Activated gamma-delta T cell treated with anti-CD3 and anti-CD28 coated beads, Interleukin-2, amount 50 U/mL, for 16 hours (primary cell): ENCODE measurements at places on chromosomes 2 and 18.

DNA sequence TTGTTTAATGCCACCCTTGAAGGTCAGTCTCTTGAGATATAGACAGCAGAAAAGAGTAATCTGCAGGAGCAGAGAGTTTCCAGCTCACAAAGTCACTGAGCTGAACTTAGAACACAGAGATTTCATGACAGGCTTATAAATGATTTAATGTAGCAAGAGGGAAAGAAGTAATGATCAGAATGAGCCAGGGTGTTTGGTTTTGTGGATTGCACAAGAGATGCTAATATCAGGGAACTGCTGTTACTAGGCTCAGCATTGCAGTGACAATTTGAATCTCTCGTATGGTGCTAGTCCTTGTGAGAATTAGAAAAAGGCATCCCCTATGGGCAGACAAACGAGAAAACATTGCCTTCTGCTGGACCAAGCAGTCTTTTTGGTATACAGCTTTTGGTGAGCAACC lies 61.7 kb upstream of the ITGB6 start:
- DNase-seq: no peak

DNA sequence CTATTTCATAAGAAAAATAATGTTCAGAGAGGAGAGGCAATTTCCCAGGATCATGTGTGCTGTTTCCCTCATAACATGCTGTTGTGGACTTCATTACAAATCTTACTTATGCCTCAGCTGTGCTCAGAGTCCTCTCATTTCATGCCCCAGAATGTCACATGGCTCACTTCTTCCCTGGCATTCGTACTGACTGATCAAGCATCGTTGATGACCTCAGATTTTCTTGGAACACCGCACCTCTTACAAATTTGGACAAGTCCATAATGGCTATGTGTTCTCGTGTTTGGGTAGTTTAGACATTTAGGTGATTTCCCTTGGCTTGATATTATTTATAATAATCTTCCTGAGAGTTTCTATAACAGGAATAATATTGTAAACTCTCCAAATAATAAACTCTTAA lies 32.9 kb downstream of the SERPINB7 start:
- DNase-seq: no peak

- no peak for DNase-seq
Measured at GRCh38 chr2:172740856-172741255, 5.2 kb downstream of the RAPGEF4 start.

- DNase-seq: no peak
Measured at GRCh38 chr2:128622371-128622770, 303.7 kb upstream of the HS6ST1 start.

GRCh38 chr2:75896779-75897366 lies 186.2 kb upstream of the GCFC2 start:
- DNase-seq: no peak

DNA sequence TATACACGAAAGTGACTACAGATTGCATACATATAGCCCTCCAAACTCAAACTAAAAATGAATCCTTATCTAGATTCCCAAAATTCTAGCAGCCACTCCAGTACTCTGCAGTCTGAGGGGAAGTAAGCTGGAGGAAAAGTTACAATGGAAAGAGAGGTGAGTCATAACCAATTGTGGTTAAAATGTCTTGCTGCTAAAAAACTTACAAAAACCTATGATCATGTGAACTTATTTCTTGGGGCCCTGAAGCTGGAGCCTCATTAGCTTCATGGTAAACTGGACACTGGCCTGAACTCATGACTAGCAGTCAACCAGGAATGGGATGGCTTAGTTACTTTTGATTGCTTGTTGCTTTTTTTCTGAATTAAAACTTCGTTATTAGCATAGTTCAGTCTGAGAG lies 175.9 kb downstream of the SLC4A3 start:
- DNase-seq: no peak

- no peak for DNase-seq
Measured at GRCh38 chr2:123723706-123724105, 301.4 kb upstream of the CNTNAP5 start.

DNA sequence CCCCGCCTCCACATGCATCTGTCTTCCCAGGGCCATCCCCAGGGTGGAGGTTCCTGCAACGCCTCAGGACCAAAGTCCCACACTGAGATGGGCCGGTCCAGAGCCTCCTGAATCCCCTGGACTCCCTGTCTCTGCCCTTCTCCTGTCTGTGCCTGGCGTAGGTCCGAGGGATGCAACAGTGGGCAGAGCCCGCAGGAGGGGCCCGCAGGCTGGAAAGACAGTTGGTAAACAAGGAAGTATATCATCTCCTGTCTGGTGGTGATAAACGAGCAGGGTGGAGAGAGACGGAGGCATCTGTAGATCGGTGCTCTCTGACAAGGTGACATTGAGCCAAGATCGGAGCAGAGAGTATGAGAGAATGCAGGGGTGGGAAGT lies 72.6 kb upstream of the RAB6C start:
- DNase-seq: no peak

DNA sequence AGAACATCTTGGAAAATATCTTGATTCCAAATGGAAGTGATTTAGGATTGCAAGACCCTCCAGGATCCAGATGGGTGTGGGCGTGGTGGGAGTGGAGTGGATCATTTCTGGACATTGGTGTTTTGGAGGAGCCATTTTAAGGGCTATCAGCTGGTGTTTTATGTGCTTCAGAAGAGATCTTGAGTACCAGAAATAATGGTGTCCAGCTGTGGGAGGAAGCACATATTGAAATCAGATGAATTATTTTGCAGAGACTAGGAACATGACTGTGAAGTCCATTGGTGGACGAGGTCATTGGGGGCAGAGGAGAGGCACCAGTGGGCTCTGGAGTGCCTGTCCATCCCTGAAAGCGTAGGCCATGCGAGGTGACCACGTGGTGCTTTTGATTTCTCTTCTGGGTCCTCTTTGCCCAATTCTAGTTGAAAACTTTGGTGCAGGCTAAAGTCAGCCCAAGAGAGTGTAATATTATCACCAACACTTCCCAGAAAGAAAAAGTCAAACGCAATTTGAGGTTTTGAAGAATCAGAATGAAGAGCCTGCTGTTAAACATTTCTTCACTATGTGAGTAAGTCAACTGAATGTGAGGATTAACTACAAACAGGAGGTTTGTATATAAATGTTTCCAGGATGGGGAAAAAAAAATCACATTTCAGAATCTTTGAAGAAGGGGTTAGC lies 31.6 kb downstream of the RNF144A start:
- no peak for DNase-seq

- DNase-seq: no peak
Measured at GRCh38 chr18:38038242-38038641, 472.6 kb upstream of the CELF4 start.

DNA sequence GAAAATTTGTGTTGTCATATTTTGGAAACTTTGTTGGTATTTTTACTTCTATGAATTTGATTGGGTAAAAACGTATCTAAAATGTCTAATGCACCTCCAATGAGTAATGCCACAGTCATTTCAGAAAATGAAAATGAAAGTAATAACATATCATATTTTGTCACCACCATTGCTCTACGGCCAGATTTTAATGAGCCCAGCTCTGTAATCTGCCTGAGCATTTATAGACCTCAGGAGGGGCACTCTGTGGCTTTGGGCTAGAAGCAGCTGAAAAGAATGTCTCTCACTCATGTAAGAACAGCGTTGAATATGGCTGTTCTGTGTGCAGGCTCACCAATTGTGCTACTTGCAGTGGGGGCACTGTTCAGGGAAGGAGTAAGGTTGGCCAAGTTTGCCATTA lies 32.7 kb upstream of the ABCA12 start:
- no peak for DNase-seq

- DNase-seq: no peak
Measured at GRCh38 chr2:65349863-65350262, 82.5 kb downstream of the SPRED2 start.

- DNase-seq: no peak
Measured at GRCh38 chr18:35000457-35000856, 40.8 kb upstream of the MAPRE2 start.

DNA sequence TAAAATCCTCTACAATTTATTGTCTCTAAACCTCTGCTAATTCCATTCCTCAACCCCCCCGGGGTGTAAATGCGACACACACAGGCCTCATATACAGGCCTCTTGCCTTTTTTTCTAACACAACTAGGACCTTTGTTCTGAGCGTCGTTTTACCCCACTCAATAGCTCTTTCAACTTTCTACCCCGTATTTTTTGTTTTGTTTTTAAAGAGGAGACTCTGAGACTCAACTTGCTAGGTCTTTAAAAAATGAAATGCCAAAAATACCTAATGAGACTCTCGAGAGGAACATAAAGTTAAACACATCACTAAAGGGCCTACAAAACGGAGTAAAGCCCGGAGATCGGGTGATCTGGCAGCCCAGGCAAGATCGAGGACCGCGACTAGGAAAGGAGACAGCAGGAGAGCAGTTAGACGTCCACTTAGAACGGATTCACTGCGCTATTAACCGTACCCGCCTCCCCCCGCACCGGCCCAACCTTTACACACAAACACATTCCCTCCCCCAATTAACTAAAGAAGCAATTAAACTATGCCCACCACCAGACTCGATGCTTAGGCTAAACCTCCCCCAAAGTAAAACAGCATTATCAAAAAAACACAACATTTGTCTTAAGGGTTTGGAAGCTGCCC lies 1.7 kb downstream of the TRIP12 start:
- no peak for DNase-seq

- no peak for DNase-seq
Measured at GRCh38 chr2:188977317-188977716, 3.1 kb downstream of the COL3A1 start.

DNA sequence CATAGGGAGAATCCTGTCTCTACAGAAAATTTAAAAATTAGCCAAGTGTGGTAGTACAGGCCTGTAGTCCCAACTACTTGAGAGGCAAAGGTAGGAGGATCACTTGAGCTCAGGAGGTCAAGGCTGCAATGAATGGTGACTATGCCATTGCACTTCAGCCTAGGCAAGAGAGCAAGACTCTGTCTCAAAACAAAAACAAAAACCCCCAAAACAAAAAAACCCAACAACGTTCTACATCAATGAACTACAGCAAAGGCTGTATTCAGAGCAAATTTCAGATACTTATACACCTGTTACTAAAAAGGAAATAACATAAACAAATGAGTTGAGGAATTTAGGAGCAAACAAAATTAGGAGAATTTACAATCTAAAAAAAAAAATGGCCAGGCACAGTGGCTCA lies 22.6 kb downstream of the YES1 start:
- DNase-seq: no peak

DNA sequence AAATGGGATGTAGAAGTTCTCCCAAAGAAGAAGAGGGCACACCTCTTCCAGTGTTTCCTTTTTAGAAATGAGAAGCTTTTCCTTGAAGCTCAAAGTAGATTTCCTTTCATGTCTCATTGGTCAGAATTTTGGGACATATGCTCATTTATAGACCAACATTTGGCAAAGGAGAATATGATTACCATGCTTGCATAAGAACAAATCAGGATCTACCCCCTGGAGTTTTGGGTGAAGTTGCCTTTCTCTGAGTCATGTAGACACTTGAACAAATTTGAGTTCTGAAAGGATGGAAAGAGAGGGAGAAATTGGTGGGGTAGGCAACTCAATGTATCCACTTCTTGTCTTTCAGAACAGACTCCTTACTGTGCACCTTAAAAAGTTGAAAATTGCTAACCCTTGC lies 409.0 kb downstream of the SLC4A3 start:
- no peak for DNase-seq

- DNase-seq: no peak
Measured at GRCh38 chr2:28487258-28487657, 8.6 kb upstream of the PLB1 start.

- DNase-seq: no peak
Measured at GRCh38 chr2:95346231-95346737, 49.1 kb downstream of the KCNIP3 start.

- no peak for DNase-seq
Measured at GRCh38 chr2:225690153-225690552, 290.6 kb downstream of the NYAP2 start.

- no peak for DNase-seq
Measured at GRCh38 chr2:239519921-239520585, 119.2 kb upstream of the HDAC4 start.

DNA sequence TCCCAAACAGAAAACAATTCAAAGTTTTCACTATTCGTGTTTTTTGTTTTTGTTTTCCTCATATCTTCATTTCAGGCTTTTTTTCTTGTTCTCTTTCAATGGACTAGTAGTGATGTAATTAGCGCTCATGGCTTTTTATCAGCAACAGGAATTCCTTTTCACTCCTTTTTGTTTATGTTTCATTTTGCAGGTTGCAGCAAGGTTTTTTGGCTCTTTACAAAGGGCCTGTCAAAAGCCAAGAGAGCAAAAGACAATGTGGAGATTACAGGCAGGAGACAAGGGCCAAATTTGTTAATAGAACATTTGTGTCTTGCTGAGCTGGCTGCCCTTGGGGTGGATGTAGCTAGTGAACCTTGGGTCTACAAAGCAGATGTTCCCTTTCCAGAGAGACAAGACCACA lies 467.4 kb upstream of the CDH20 start:
- DNase-seq: no peak

GRCh38 chr18:9711361-9712129 lies 3.4 kb downstream of the RAB31 start:
- DNase-seq: no peak

DNA sequence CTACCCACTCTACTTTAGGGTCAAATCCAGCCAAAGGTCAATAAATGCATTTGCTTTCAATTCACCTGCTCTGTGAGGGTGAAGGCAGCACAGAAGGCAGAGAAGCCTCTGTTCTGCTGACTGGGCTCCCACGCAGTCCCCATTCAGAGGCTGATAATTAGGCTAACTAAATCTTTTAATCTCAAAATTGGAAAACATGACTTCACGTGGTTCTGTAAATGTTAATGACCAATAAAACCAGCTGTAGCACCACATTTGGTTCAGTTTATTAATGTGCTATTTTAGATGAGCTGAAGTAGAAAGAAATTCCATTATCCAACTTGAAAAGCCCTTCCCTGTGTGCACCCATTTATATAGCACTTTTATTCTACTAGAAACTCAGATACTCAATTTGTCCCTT lies 310.6 kb downstream of the C1D start:
- DNase-seq: no peak

DNA sequence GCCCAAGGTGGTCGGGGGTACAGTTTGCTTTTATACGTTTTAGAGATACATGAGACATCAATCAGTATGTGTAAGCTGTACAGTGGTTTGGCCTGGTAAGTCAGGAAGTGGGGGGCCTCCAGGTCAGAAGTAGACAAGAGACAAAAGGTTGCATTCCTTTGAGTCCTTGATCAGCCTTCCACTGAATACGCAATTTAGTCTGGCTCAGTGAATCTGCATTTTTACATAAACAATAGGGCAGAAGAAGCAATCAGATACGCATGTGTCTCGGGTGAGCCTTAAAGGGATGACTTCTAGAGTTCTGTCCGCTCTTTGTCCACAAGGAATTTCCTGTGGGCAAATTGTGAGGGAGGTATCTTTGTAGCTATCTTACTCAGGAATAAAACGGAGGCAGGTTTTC lies 87.2 kb downstream of the SOWAHC start:
- no peak for DNase-seq

- no peak for DNase-seq
Measured at GRCh38 chr2:212193803-212194202, 344.8 kb downstream of the ERBB4 start.

DNA sequence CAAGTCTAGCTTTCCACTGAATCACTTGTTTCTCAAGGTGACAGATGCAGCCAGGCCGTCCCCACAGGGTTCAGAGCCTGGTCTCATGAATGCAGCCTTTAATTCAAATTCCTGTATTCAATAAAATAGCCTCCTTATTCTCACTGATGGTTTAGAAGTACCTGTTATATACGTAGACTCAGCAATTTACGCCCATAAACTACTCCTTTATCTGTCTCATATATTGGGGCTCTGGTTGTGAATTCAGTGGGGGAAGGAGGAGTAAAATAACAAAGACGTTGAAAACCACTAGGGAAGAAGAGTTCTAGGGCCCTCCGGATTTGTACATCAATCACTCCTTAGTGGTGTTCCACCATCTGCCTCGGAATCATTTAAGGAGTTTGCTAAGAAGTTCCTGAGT lies 1.7 kb downstream of the OBSL1 start:
- no peak for DNase-seq
